Aorta (tissue), 5 donors: ENCODE measurements at places on chromosomes 2 and 18. TPM values are rescaled to one million over a fixed set of nuclear protein-coding genes. Genes with fewer than 3 reads are reported as not detected.
A peak's percentile ranks its signal among the peaks of the same experiment; 100 is the strongest.

The RPRM gene
- 1.1 TPM for total RNA-seq

The TMEM247 gene
- total RNA-seq = not detected

The TMSB10 gene
- total RNA-seq = 876 TPM

The GPR75 gene
- 3.1 TPM for total RNA-seq

The CDCA7 gene
- total RNA-seq = 2.8 TPM

The TEKT4 gene
- total RNA-seq = not detected

DNA sequence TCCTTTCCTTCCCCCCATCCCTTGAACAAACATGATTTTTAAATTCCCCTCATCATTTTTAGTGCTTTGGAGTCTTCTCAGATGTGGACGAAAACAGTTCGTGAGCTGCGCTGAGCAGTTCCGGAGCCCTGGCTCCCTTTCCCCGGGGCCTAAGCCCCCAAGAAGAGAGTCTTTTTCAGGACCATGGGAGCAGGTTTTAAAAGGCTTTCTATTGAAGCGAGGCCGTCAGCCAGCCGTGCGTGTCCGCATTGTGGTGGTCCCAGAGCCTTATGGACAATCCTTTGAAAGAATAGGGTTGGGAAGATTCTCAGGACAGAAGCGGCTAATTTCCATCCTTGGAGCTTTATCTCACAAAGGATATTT, 290.7 kb downstream of the SOX11 start:
- no peak overlapping the region for H3K27ac ChIP-seq
- H3K36me3 ChIP-seq = no peaks in the 10 kb centered on the region
- no peak for DNase-seq
- H3K4me1 ChIP-seq = no peaks in the 10 kb centered on the region

GRCh38 chr18:9139400-9140039, 2.9 kb downstream of the ANKRD12 start:
- H3K4me3 ChIP-seq = no peak overlapping the region
- H3K27me3 ChIP-seq = no peaks in the 10 kb centered on the region

GRCh38 chr18:32763293-32763692, 9.5 kb downstream of the KLHL14 start:
- H3K4me1 ChIP-seq = no peaks in the 10 kb centered on the region
- H3K27ac ChIP-seq = no peak overlapping the region
- no peaks in the 10 kb centered on the region for H3K36me3 ChIP-seq
- H3K4me3 ChIP-seq = no peak overlapping the region
- H3K27me3 ChIP-seq = no peaks in the 10 kb centered on the region

DNA sequence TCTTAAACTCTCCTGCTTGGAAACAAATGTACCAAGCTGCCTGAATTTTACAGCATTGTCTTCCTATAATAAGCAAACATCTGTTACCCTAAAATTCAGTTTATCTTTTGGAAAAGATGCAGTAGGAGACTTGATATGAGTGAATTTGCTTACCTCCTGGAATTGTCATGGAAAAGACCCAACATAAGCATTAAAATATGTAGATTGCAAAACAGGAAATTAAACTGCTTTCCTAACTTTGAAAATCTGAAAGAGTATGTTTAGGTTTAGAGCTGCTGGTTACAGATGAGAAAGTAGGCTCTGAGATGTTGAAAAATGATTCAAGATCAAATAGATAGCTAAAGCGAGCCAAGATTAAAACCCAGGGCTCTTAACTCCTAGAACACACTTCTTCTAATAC, 316.5 kb downstream of the SOX11 start:
- H3K27ac ChIP-seq = no peak overlapping the region
- H3K36me3 ChIP-seq = no peaks in the 10 kb centered on the region
- H3K4me3 ChIP-seq = no peak overlapping the region
- no peak for DNase-seq

GRCh38 chr2:152594022-152594766, 123.1 kb downstream of the PRPF40A start:
- H3K4me3 ChIP-seq = no peak overlapping the region
- DNase-seq = no peak
- no peaks in the 10 kb centered on the region for H3K27me3 ChIP-seq
- no peaks in the 10 kb centered on the region for H3K36me3 ChIP-seq
- H3K4me1 ChIP-seq = peaks cover 5% of the 10 kb centered on the region

DNA sequence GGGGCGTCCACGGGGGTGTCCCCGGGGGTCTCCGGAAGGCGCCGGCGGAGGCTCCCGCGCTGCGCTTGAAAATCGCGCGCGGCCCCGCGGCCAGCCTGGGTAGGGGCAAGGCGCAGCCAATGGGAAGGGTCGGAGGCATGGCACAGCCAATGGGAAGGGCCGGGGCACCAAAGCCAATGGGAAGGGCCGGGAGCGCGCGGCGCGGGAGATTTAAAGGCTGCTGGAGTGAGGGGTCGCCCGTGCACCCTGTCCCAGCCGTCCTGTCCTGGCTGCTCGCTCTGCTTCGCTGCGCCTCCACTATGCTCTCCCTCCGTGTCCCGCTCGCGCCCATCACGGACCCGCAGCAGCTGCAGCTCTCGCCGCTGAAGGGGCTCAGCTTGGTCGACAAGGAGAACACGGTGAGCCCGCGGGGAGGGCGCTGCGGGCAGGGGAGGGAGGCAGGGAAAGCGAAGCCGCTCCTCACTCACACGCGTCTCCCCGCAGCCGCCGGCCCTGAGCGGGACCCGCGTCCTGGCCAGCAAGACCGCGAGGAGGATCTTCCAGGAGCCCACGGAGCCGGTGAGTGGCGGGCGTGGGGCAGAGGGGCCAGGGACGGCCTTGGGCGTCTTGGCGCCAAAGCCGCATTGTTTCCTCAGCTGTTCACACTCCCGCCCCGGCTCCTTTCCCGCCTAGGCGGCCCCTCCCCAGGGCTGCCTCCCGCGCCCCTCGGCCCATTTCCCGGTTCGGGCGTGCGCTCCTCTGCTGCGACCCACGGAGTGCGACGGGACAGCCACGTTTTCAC, at the start of gene RRM2:
Gene RRM2 (plus strand): TSS at position 240 of the 781 bp plus-strand sequence. CDS start 60 bp downstream, at position 300.
- H3K27ac ChIP-seq = no peak within 1 kb of the TSS
- DNase-seq = peak; percentile 95
- H3K4me1 ChIP-seq = no peaks in the 10 kb centered on the region
- H3K36me3 ChIP-seq = no peaks in the 10 kb centered on the region

DNA sequence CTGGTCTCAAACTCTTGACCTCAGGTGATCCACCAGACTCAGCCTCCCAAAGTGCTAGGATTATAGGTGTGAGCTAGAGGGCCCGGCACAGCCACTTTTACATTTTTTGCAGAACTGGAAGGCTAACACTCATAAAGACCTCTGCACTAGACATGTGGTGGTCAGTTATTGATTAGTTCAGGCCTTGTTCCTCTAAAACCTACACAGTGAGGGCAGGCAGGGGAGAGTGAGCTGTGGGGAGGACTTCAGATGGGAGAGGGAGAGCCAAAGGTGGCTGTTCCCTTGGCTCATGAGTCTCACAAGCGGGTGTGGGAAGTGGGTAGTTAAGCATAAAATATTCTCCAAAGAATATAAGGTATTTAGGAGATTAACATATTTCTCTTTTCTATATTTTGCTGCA, 29.3 kb upstream of the ACYP2 start:
- no peak overlapping the region for H3K4me3 ChIP-seq
- no peaks in the 10 kb centered on the region for H3K4me1 ChIP-seq
- H3K27me3 ChIP-seq = no peaks in the 10 kb centered on the region
- no peak overlapping the region for H3K27ac ChIP-seq
- H3K36me3 ChIP-seq = no peaks in the 10 kb centered on the region

DNA sequence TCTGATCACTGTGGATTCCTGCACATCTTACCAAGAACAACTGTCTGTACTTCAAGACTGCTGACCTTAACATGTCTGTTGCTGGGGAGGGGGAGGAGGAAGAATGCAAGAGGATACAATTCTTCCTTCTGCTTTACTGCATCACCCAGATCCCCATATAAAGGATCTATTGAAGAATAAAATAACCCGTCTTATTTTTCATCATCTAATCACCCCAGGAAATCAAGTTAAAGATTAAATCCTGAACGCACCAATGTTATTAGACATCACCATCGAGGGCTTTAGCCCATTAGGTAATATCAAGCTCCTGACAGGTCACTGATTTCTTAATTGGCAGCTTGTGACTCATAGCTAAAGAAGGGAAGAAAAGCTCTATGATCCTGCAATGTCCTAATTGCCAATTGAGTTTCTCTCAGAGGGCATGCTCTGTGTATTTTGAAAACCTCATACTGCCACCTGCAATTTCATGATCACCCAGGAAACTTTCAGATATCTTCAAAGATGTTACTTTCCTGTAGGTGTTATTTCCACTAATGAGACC, 75.4 kb upstream of the KCNE4 start:
- H3K27me3 ChIP-seq = no peaks in the 10 kb centered on the region
- peaks cover 2% of the 10 kb centered on the region for H3K4me1 ChIP-seq
- no peak overlapping the region for H3K27ac ChIP-seq
- H3K4me3 ChIP-seq = no peak overlapping the region

DNA sequence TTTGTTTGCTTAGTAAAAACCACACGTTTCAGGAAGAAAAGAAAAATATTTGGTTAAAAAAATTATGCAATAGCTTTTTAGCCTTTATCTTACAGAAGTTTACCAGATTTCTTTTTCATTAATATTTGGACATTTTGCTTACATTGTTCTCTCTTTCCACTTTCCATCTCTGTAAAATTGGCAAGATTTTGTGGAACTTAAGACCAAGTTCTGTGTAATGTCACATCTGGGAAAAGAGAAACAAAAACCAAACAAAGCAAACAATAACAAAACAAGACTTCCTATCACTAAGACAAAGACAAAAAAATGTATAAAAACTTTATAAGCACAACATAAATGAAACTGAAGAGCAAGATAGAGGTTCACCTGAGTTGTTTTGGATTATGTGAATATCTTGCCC, 1392.1 kb upstream of the CELF4 start:
- H3K36me3 ChIP-seq = no peaks in the 10 kb centered on the region
- H3K4me3 ChIP-seq = no peak overlapping the region
- no peaks in the 10 kb centered on the region for H3K4me1 ChIP-seq
- no peak overlapping the region for H3K27ac ChIP-seq
- no peak for DNase-seq

DNA sequence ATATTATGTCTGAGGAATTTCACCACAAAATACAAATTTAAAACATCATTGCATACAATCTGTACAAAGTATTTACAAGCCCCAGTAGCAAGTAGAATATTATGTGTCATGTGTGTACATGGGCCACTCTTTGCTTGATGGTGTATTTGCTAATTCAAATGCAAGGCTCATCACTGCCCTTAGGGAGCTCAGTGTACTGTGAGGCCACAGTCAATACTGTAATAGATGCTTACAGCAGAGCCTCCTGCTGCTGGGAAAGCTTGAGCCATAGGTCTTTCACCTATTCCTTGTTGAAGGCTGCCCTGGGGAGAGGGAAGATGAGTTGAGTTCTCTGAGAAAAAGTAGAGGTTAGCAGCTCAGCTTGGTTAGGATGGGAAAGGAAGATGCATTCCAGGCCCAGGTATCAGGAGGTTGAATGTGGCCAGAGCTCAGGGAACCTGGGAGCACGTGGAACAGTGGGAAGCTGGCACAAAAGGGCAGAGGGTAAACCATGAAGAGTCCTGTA, 189.6 kb downstream of the LRP1B start:
- no peak overlapping the region for H3K27ac ChIP-seq
- no peaks in the 10 kb centered on the region for H3K27me3 ChIP-seq

GRCh38 chr18:63197246-63197869, 122.2 kb downstream of the BCL2 start:
- H3K27ac ChIP-seq = no peak overlapping the region
- no peaks in the 10 kb centered on the region for H3K27me3 ChIP-seq
- H3K4me3 ChIP-seq = no peak overlapping the region
- no peak for DNase-seq
- H3K36me3 ChIP-seq = no peaks in the 10 kb centered on the region

DNA sequence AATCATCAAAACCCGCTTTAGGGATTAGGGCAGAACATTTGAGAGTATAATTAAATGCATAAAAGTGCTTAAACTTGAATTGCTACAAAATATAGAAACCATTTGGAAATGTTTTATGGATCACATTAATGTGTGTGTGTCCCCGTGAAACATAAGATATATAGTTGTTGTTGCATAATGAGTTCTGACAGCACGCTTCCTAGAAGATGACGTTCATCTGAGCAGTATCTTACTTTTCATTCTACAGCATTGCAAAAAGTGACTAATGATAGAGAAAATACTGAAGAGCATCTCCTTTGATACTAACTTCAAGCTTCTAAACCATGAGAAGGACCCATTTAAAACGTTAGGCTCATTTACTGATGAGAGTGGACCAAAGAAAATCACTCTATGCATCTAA, 63.7 kb downstream of the SLC8A1 start:
- no peaks in the 10 kb centered on the region for H3K36me3 ChIP-seq
- H3K27me3 ChIP-seq = no peaks in the 10 kb centered on the region
- no peaks in the 10 kb centered on the region for H3K4me1 ChIP-seq

DNA sequence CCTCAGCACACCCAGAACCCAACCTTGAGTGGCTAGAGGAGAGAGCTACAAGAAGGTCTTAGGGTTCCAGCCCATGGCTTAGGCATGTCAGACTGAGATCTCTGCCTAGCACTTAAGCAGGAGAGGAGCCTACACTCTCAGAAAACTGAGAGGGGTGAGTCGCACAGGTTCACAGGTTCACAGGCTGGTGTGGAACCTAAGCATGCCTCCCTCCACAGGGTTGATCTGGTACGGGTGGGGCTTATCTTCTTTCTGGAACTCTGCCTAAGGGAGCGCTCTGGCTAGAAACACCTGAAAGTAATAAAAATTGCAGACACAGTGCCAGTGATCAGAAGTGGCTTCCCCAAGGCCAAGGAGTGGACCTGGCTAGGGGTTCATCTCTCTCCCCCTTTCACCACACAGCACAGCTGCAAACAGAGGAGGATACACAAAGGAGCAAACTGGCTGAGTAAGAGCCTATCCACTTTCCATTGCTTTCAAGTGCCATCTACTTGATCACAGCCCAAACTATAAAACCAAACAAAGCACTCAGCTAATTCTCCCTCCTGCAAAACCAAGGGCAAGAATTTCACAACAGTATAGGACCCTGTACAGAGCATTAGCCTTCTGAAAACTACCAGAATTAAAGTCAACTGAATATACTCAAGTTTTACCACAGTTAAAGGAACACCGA, 481.9 kb upstream of the SETBP1 start:
- no peak overlapping the region for H3K4me3 ChIP-seq
- H3K27me3 ChIP-seq = no peaks in the 10 kb centered on the region
- H3K4me1 ChIP-seq = no peaks in the 10 kb centered on the region
- H3K27ac ChIP-seq = no peak overlapping the region
- H3K36me3 ChIP-seq = no peaks in the 10 kb centered on the region
- DNase-seq = no peak

GRCh38 chr2:21774691-21775368, 651.1 kb downstream of the TDRD15 start:
- no peak overlapping the region for H3K4me3 ChIP-seq
- H3K27me3 ChIP-seq = no peaks in the 10 kb centered on the region
- no peaks in the 10 kb centered on the region for H3K36me3 ChIP-seq
- no peak for DNase-seq
- no peak overlapping the region for H3K27ac ChIP-seq

GRCh38 chr2:226066391-226066790, 666.9 kb downstream of the NYAP2 start:
- no peaks in the 10 kb centered on the region for H3K4me1 ChIP-seq
- no peaks in the 10 kb centered on the region for H3K36me3 ChIP-seq
- no peak for DNase-seq

DNA sequence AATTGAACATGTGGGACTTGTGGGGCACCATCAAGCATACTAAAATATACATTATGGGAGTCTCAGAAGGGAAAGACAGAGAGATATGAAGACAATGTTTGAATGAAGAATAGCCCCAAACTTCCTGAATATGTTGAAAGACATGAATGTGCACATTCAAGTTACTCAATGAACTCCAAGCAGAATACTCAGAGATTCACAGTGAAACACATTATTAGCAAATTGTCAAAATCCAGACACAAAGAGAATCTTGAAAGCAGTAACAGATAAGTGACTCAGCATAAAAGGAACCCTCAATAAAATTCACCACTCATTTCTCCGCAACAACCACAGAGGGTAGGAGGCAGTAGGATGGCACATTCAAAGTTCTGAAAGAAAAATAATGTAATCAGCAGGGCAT, 8.8 kb downstream of the C2orf92 start:
- DNase-seq = no peak
- H3K4me1 ChIP-seq = no peaks in the 10 kb centered on the region
- H3K36me3 ChIP-seq = no peaks in the 10 kb centered on the region
